ENCODE measurements at places on chromosomes 4 and X. TPM values are rescaled to one million over a fixed set of nuclear protein-coding genes. Genes with fewer than 3 reads are reported as not detected.

ANK2 gene
- 9.2 TPM for total RNA-seq

ARHGAP36 gene
- total RNA-seq = not detected

DNA sequence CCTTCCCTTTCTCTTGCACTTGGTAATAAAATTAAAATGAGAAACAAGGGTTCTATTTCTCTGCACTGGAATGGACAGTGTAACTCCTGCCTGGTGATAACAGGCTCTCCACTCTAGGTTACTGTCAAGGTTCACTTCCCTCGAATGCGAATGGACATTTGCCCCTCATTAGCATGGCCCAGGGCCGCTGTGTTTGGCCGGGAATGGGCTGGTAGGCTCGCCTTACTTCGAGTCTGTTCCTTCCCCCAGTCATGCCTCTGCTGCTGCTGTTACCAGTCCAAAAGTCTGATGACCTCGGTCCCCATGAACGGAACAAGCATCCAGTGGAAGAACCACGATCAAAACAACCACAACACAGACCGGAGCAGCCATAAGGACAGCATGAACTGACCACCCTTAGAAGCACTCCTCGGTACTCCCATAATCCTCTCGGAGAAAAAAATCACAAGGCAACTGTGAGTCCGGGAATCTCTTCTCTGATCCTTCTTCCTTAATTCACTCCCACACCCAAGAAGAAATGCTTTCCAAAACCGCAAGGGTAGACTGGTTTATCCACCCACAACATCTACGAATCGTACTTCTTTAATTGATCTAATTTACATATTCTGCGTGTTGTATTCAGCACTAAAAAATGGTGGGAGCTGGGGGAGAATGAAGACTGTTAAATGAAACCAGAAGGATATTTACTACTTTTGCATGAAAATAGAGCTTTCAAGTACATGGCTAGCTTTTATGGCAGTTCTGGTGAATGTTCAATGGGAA, 61.5 kb downstream of the EDNRA start:
- H3K36me3 ChIP-seq = peaks cover 62% of the 10 kb centered on the region
- H3K4me1 ChIP-seq = peaks cover 18% of the 10 kb centered on the region
- no peak for DNase-seq
- H3K27ac ChIP-seq = peak overlapping the region; percentile 35

DNA sequence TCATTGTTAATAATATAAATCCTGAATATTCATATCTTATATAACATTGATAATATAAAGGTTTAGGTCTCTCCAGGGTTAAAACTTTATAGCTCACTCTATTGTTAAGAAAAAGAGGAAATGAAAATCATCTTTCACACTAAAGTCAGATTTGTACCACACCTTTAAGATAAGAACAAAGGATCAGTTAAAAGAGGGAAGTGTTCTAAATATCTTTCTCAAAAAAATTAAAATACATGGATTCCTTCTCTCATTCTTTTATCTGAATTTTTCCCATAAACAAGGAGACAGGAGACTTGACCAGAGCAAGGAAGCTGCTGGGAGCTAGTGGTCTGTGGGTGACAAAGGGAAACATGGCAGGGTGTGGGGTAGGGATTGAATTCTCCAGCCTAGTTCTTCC, 323.0 kb upstream of the CPXCR1 start:
- DNase-seq = no peak
- peaks cover 3% of the 10 kb centered on the region for H3K27me3 ChIP-seq
- H3K4me3 ChIP-seq = no peak overlapping the region
- no peak overlapping the region for H3K27ac ChIP-seq
- H3K4me1 ChIP-seq = peaks cover 1% of the 10 kb centered on the region
- no peaks in the 10 kb centered on the region for H3K36me3 ChIP-seq

- H3K4me3 ChIP-seq = no peak overlapping the region
- peaks cover 26% of the 10 kb centered on the region for H3K27me3 ChIP-seq
- H3K36me3 ChIP-seq = no peaks in the 10 kb centered on the region
- H3K27ac ChIP-seq = no peak overlapping the region
- no peak for DNase-seq
Measured at GRCh38 chr4:6357476-6357875, 87.8 kb downstream of the WFS1 start.

DNA sequence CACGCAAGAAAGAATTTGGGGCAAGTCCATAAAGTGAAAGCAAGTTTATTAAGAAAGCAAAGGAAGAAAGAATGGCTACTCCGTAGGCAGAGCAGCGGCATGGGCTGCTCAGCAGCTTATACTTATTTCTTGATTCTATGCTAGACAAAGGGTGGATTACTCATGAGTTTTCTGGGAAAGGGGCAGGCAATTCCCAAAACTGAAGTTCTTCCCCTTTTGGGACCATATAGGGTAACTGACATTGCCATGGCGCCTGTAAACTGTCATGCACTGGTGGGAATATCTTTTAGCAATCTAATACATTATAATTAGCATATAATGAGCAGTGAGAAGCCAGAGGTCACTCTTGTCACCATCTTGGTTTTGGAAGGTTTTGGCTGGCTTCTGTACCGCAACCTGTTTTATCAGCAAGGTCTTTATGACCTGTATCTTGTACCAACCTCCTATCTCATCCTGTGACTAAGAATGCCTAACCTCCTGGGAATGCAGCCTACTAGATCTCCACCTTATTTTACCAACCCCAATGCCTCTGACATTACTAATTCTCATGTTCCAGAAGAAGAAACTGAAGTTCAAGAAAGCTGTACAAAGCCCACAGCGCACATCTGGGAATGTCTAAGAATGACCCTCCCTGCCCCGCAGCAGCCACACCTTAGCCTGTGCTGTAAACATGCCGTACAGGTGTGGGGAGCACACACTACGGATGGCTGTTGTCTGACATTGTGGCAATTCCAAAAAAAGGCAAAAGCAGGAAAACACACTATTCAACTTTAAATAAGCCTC, 18.6 kb downstream of the RXFP1 start:
- no peak overlapping the region for H3K4me3 ChIP-seq
- no peaks in the 10 kb centered on the region for H3K36me3 ChIP-seq
- no peaks in the 10 kb centered on the region for H3K27me3 ChIP-seq

- H3K27ac ChIP-seq = peak overlapping the region; percentile 34
- H3K27me3 ChIP-seq = no peaks in the 10 kb centered on the region
- DNase-seq = no peak
- H3K36me3 ChIP-seq = peaks cover 7% of the 10 kb centered on the region
Measured at GRCh38 chrX:19811807-19812604, 75.4 kb downstream of the SH3KBP1 start.

All from mesothelial cell of epicardium (in vitro differentiated cells).